ENCODE measurements at places on chromosomes 2 and 18.

GRCh38 chr2:152453129-152453911, 118.3 kb downstream of the FMNL2 start:
- no peak for DNase-seq

- no peak for DNase-seq
These were observed 12.7 kb upstream of the GPC1 start for GRCh38 chr2:240422658-240423329.

GRCh38 chr2:119520696-119521432, 3.4 kb downstream of the SCTR start:
- DNase-seq: no peak

GRCh38 chr18:75297731-75298130, 87.1 kb downstream of the TSHZ1 start:
- DNase-seq: no peak

GRCh38 chr18:32257084-32257785, 67.4 kb downstream of the MEP1B start:
- peak; percentile 41 for DNase-seq

GRCh38 chr2:122908159-122908558, 1116.9 kb upstream of the CNTNAP5 start:
- DNase-seq: no peak

GRCh38 chr2:216546241-216546640, 47.6 kb downstream of the RPL37A start:
- DNase-seq: no peak

GRCh38 chr18:50816419-50817166, 3.2 kb downstream of the MRO start:
- no peak for DNase-seq

- DNase-seq: no peak
These were observed 1.8 kb upstream of the FAP start for GRCh38 chr2:162245061-162245460.

DNA sequence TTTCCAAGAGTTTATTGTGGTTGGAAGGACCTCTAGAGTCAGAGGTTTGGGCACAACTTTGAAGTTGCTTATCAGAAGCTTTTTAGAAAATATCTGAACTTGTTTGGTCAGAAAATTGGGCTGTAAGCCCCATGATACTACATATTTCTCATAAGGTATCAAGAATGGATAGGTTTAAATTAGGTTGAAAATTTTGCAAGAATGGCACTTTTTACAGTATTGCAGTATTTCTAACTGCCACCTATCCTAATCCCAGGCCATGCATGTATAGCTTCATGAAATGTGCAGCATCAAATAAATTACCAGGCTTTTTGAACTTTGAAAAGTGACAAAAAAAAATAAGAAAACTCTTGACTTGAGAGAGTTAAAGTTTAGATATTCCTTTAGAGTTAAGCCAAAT, 367.2 kb downstream of the FIGN start:
- no peak for DNase-seq

GRCh38 chr2:127705391-127706065, 4.2 kb downstream of the SFT2D3 start:
- DNase-seq: peak; percentile 64

- DNase-seq: peak; percentile 17
These were observed 852 bp downstream of the POLI start for GRCh38 chr18:54269893-54270844.

GRCh38 chr18:50819027-50819727, 639 bp downstream of the MRO start:
- no peak for DNase-seq

DNA sequence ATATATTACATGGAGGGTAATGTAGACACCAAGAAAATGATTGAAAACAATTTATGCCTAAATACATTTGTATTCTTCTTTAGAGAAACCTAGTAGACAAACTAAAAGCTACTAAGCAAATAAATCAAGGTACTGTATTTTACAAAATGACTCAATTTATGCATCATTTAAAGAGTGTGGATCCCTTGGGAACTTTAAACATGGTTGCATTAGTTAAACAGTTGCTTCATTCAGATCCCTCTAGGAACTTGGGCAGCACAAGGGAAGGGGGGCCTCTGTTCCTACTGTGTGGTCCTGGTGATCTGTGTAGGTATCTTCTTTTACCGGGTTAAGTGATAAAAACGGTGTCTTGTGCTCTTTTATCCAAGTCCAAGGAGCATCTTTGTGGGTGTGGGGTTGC, 31.5 kb upstream of the ATP8B1 start:
- DNase-seq: no peak

- no peak for DNase-seq
These were observed 5.8 kb downstream of the ERMN start for GRCh38 chr2:157319795-157320194.

- no peak for DNase-seq
These were observed 45.2 kb downstream of the ARL6IP6 start for GRCh38 chr2:152763651-152764050.

- DNase-seq: no peak
These were observed 18.5 kb downstream of the USP34 start for GRCh38 chr2:61452392-61452791.

GRCh38 chr18:48019557-48020325, 89.3 kb upstream of the SMAD2 start:
- peak; percentile 55 for DNase-seq

DNA sequence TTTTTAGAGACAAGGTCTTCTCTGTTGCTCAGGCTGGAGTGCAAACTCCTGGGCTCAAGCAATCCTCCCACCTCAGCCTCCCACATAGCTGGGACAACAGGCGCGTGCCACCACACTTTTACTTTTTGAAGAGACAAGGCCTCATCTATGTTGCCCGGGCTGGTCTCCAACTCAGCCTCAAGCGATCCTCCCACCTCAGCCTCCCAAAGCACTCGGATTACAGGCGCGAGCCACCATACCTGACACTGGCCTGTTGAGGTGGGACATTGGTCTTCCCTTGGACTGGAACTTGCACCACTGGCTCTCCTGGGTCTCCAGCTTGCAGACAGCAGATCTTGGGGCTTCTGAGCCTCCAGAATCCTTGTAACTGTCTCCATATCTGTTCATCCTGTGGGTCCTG, 75.6 kb downstream of the NDUFA10 start:
- DNase-seq: no peak

DNA sequence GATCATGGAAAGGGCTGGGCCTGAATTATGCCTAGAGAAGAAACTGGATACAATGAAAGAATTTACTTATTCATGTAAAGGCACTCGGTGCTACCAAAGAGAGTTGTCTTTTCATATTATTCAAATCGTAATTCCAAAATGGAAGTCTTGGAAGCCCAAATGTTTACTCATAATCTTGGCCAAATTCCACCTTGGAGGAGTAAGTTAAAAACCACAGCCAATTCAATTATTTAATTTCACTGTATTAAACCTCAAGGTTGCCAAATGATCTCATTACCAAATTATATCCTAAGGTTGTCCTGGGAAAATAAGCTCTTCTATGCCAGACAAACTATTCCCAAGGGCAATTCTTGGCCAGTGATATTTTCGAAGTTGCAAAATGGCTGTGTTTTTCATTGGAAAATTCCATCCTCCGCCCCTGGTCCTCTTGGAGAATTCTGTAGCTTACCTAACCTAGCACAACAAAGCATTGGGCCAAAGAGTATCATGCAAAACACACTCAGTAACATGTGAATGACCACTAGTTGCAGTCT, 11.1 kb upstream of the VPS4B start:
- DNase-seq: no peak

GRCh38 chr2:33617401-33617800, 18.3 kb upstream of the FAM98A start:
- no peak for DNase-seq

DNA sequence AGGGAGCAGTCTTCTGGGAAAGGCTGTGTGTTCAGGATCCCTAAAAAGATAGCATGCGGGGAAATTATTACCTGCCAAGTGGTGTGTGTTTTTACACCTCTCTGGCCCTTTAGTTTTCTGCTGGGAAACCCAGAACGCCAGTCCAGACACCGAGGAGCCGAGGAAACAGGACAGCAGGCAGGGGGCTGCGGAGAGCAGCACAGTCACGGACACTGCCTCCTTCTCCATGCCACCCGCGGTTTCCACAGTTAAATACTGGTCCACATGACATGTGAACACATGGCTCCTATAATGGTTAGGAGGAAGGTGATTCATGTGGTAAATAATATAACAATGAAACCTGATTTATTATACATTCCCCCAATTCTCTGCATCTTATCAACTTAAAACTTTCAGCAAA, 20.4 kb downstream of the CNOT11 start:
- DNase-seq: no peak

DNA sequence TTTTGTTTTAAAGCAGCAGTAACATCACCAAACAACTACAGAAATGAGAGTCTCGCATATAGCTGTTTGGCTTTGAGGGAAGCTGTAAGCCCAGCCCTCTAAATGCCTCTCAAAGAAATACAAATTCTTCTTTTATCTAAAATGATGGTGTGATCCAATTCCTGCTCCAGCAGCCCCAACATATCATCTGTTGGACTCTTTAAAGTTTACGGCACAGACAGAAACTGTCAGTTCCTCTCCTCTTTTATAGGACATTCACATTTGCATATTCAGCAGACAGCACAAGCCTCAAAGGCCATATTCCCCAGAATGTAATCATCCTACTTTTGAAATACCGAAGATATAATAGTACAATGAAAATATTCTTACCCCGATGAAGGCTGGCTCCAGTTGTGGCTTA, 216.9 kb upstream of the REV1 start:
- no peak for DNase-seq

- peak; percentile 9 for DNase-seq
These were observed 137.1 kb downstream of the LTBP1 start for GRCh38 chr2:33083699-33084387.

GRCh38 chr2:219506802-219507526, 7.3 kb upstream of the ASIC4 start:
- no peak for DNase-seq

GRCh38 chr2:149921911-149922616, 334.5 kb upstream of the MMADHC start:
- no peak for DNase-seq

DNA sequence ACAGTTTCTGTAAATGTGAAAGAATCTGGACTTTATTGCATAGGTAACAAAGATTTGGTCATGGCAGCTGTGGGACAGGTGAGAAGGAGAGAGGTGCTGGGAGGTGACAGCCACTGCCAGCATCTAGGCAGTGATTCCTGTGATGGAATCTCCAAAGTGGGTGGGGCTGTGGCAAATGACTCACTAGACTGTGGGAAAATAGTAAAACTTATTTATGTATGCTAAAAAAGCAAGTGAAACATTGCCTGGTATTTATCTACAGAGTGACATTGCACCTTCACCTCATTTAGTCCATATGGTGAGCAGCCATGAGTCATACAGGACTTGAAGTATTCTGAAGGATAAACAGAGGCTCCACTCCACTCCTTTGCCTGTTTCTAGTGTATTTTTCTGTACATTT, 145.3 kb upstream of the MEX3C start:
- no peak for DNase-seq

GRCh38 chr2:60806988-60807681, 51.1 kb downstream of the PAPOLG start:
- peak; percentile 95 for DNase-seq

DNA sequence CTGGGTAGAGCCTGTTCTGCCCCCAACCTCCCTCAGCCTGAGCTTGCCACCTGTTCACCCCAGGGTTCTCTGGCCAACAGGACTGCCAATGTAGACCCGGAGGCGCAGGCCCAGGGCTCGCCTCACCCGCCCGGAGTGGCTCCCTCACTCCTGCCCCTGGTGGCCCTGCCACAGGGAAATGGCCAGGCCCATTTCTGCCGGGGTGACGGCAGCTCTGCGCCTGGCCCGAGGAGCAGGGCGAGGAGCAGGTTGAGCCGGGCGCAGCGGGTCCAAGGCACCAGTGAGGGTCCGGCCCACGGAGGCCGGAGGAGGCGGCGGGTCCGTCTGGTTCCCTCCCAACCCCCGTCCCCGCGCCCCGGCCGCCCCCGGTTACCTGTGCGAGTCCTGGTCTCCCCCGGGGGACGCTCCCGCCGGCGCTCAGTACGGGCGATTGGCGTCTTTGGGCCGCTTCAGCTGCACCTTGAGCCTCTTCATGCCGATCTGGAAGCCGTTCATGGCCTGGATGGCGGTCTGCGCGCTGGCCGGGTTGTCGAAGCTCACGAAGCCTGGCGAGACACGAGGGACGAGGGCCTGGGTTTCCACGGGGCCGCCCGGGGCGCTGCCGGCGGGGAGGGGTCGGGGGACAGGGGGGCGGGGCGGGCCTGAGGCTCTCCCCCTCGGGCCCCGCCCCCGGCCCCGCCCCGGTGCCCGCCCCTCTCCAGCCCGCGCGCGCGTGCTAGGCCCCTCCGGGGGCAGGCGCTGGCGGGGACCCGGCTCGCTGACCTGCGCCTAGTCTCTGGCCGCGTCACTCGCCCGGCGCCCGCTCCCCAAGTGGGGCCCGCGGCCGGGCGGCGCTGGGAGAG, 312.0 kb downstream of the CELF4 start:
- no peak for DNase-seq

DNA sequence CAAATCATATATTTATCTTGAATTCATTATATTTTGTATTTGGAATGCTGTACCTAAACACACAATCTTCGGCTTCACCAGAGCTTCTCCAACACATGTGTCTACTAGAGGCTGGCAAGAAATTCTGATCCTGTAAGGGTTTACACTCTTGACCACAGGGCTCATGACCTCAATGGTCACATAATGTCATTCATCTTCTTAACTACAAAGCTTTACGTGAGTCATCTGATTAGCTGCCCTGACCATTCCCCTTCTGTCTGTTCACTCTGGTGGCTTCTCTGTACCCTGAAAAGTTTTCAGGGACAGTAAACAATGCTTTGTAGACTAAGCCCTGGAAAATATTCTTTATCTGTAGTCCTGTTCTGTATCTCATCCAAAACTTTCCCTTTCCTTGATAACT, 423.9 kb downstream of the CMPK2 start:
- DNase-seq: no peak

GRCh38 chr2:62407838-62408237, 98.2 kb downstream of the TMEM17 start:
- DNase-seq: no peak

GRCh38 chr2:202642567-202642966, 7.8 kb downstream of the FAM117B start:
- DNase-seq: no peak

DNA sequence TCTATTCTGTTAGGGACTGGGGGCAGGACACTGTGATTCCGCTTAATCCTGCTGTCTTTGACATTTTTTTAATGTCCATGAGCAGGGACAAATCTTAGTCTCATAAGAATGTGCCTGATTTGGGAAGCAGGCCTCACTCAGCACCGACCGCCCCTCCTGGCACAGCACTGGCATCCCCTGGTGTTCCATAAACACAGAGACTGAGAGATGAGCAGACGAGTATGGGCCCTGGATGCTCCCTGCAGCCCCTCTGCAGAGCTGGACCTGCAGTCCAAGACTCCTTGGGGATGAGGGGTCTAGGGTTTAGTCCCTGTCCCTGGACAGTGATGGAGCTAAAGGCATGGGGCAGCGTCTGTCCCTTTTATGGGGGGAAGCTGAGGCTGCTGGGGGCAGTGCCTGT, 81.6 kb downstream of the NDUFA10 start:
- no peak for DNase-seq

GRCh38 chr2:70978341-70979179, at the start of gene ANKRD53:
ANKRD53 (plus strand) TSS chr2:70978630; CDS start chr2:70978646, 16 bp downstream.
- DNase-seq: peak; percentile 26

All from inflammatory macrophage treated with lipopolysaccharide for 4 hours (primary cell).